ENCODE measurements at places on chromosomes 6 and 20.
A peak's percentile ranks its signal among the peaks of the same experiment; 100 is the strongest.

DNA sequence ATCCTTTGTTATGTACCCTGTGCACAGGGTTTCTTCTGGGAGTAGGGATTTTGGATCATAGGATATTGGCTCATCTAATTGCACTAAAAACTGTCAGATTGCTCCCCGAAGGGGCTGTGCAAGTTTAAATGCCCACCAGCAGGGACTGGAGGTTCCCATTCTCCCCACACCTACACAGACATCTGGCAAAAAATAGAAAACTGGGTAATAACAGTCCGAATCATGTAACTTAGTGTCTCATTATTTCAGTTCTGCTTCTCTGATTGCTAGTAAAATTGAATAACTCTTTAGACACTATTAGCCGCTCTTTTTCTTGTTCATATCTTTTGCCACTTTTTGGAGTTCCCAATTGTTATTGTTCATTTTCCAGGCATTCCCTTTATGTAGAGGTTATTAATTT lies 5.3 kb downstream of the PSMF1 start:
- peaks cover 13% of the 10 kb centered on the region for H3K36me3 ChIP-seq
- no peak for DNase-seq
- H3K4me1 ChIP-seq: peaks cover 24% of the 10 kb centered on the region
- H3K4me3 ChIP-seq: no peak overlapping the region
- no peaks in the 10 kb centered on the region for H3K27me3 ChIP-seq

- H3K27me3 ChIP-seq: peaks cover 3% of the 10 kb centered on the region
- no peaks in the 10 kb centered on the region for H3K4me1 ChIP-seq
- DNase-seq: no peak
- no peak overlapping the region for H3K27ac ChIP-seq
- H3K4me3 ChIP-seq: no peak overlapping the region
Measured at GRCh38 chr6:46331461-46331860, 159.8 kb downstream of the RCAN2 start.

- H3K36me3 ChIP-seq: no peaks in the 10 kb centered on the region
- H3K4me1 ChIP-seq: peaks cover 68% of the 10 kb centered on the region
- H3K27ac ChIP-seq: peak overlapping the region; percentile 71
- peak; percentile 60 for DNase-seq
Measured at GRCh38 chr20:32539817-32540675, 45.1 kb downstream of the NOL4L start.

DNA sequence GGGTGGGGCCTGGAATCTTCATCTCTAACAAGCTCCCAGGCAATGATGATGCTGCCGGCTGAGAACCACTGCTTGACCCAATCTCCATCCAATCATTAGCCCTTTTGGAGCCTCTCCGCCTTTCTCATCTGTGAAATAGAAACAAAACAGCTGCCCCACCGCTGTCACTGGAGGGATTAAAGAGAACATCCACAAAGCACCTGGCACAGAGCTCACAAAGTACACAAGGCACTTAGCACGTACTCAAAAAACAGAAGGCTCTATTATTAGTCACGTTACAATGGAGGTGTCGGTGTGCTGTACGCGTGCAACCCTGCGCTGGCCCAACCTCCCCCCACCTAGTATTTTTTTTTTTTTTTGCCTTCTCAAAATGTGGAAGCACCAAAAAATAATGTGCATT lies 213.5 kb upstream of the ARID1B start:
- no peak overlapping the region for H3K4me3 ChIP-seq
- no peaks in the 10 kb centered on the region for H3K36me3 ChIP-seq
- no peaks in the 10 kb centered on the region for H3K27me3 ChIP-seq
- no peak overlapping the region for H3K27ac ChIP-seq

GRCh38 chr6:133804265-133804664 lies 84.6 kb upstream of the TCF21 start:
- H3K27me3 ChIP-seq: no peaks in the 10 kb centered on the region
- H3K36me3 ChIP-seq: no peaks in the 10 kb centered on the region
- no peak overlapping the region for H3K4me3 ChIP-seq
- no peak overlapping the region for H3K27ac ChIP-seq

DNA sequence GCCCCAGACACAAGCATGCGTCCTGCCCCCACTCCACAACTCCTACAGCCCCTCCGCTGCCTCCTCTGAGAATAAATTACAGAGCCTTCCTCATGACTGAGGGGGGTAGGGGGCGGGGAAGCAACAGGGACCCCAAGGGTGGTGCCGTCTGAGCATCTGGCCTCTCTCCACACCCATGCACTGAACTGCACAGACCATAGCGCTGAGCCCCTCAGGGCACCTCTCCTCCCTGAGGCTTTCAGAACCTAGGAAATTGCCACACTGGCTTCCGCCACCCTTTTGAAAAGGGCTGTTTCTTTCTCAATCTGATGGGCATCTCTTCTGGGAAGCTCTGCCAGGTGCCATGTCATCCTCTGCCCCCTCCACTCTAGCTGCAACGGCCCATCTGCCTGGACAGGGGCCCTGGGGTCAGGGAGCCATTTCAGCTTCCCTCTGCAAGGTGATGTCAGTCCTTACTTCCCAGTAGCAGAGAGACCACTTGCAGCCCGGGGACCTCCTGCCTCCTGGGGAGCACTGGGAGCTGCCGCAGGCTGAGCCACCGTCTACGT lies 2.5 kb downstream of the CST7 start:
- H3K27ac ChIP-seq: no peak overlapping the region
- DNase-seq: no peak
- H3K27me3 ChIP-seq: no peaks in the 10 kb centered on the region
- 0 out of 2 replicates have a peak, but pooled peaks cover 7% of the 10 kb centered on the region for H3K4me1 ChIP-seq

GRCh38 chr6:1079525-1079924 lies 232.4 kb upstream of the FOXQ1 start:
- no peaks in the 10 kb centered on the region for H3K27me3 ChIP-seq
- no peak overlapping the region for H3K4me3 ChIP-seq
- H3K4me1 ChIP-seq: 0 out of 2 replicates have a peak, but pooled peaks cover 8% of the 10 kb centered on the region
- no peak for DNase-seq
- H3K27ac ChIP-seq: no peak overlapping the region
- no peaks in the 10 kb centered on the region for H3K36me3 ChIP-seq
